ENCODE measurements at places on chromosomes 7 and 10.

DNA sequence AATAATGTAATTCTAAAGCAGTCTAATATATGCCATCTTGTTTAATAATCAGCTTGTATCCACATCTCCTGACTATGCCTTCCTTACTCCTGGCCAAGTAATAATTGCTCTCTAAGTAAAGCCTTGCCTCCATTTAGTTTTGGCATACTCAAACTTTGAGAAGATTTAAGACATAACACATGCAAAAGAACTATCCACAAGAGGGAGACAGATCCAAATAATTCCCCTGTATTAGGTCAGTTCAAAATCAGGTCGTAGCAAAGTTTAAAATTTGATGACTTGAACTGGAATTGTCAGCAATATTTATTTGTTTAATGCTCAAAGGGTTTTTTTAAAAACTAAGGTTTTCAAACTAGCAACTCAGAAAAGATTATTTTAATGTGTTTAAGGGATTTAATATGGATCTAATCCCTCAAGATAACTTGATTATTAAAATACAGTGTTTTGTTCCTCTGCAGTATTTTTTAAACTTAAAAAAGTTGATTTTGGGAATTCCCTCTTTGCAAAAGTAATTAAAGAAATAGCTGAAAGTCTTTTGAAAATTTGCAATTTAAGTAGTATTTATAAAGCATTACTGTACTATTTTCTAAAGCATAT, 95.3 kb downstream of the HDAC9 start:
- peak; percentile 84 for DNase-seq

DNA sequence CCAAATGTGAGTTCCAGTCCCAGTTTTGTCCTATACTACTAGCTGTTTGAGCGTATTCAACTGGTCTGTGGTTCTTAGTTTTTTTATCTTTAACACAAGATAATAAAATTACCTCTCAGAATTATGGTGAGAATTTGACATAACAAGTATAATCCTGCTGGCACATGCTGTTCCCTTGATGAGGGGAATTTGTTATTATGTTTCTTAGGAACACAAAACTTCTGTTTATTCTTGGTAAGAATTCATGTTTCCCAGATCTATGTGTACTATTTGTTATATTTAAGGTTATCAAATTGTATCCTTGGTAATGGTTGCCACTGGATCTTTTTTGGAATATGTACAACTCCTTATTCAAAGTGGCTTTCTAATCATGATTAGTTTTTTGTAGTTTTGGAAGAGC, 335.6 kb downstream of the ADK start:
- peak; percentile 16 for DNase-seq

GRCh38 chr7:41065663-41066062, 637.2 kb downstream of the INHBA start:
- DNase-seq = no peak

- DNase-seq = no peak
These were observed 93.1 kb downstream of the RNF32 start for GRCh38 chr7:156733638-156734037.

DNA sequence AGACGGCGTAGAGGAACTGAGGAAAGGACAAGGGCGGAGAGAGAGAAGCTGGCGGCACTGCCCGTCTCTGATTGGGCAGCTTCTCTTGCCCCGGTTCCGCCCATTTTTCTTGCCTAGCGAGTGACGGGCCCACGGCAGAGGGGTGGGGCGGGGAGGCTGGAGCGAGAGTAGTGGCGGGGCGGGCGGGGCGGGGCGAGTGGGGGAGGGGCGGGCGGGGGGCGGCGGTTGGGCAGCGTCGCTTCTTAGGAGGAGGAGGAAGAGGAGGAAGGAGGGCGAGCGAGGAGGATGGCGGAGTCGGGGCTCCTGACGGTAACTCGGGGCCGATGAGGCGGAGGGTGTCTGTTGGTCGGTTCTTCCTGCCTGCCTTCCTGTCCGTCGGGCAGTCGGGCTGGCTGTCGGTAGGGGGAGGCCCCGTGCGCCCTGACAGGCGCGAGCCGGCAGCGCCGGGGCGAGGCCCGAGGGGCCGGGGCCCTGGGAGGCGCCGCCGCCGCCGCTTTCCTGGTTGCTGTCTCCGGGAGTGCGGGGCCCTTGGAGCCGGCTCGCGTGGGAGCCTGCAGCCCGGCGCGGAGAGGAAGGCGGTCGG, at the start of gene SHOC2:
Gene SHOC2 (plus strand): TSS at position 256 of the 583 bp plus-strand sequence. CDS start 44,755 bp downstream, outside the sequence.
- DNase-seq = no peak

DNA sequence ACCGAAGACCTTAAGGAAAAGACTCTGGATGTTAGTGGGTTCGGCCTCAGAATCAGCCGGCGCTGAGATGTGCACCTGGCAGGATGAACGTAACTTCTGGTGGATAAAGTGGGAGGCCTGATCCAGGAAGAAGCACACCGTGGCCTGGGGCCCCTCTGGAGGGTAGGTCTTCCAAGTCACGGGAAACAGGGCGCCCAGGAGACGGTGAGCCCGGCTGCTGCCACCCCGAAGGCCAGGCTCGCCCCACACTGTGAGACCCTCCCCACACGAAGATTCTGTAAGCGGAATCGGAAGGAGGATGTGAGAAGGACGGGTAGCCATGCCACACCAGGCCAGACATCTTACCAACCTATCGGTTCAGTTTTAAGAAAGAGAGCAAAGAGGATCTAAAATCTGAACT, 279.0 kb downstream of the DNAJB6 start:
- DNase-seq = no peak

DNA sequence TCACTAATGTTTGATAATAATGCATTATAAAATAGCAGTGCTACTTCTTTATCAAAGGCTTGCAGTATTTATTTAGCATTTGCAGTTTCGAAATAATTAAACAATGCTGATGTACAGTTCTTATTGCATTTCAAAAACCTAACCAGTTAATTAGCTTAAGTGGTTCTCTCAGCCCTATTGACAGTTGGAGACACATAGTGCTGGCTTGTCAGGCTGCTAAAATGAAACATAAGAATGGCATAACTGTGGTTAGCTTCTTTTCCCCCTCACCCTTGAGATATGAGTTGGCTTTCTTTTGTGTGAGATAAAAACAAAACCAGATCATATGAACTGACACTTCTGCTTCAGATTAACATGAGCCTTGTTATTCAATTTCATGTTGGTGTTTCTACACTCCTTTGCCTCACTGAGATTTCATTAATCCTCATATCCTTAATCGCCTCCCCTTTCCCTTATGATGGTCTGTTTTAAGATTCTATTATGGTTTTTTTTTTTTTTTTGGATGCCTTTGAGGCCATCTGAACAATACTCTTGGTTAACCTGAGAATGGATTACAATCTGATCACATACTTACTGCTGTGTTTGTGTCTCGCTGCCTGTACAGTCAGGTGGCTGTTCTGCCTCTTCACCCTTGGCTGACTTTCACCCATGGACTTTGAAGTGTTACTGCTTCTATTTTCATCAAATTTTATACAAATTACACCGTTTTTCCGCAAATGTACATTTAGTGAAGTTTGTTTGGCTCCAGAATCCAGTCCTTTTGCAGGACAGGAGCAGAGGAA, 108.0 kb downstream of the SDK1 start:
- no peak for DNase-seq

DNA sequence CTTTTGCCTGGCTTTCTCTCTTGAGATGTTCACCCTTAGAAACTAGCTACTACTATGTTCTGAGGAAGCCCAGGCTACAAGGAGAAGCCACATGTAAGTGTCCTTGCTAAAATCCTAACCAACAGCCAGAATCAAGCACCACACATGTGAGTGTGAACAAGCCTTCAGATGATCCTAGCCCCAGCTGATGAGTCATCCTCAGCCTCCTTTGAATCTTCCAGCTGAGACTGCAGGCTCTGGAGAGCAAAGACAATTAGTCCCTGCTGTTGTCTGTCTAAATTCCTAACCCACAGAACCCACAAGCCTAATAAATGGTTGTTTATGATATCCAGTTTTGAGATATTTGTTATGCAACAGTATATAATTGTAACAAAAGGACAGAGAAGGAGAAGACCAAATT, 92.8 kb upstream of the TAC1 start:
- DNase-seq = no peak

DNA sequence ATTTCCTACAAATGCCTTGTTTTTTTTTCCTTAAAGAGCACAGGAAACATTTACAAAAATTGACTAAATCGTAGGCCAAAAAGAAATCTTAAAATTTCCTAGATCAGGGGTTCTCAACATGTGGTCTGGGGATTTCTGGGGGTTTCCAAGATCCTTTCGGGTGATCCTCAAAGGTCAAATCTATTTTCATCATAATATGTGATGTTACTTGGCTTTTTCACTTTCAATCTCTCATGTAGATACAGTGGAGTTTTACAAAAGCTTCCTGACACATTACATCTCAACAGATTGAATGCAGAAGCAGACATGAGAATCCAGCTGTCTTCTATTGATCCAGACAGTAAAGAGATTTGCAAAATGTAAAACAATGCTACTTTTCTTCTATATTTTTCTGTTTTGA, 497.3 kb downstream of the INHBA start:
- DNase-seq = no peak

DNA sequence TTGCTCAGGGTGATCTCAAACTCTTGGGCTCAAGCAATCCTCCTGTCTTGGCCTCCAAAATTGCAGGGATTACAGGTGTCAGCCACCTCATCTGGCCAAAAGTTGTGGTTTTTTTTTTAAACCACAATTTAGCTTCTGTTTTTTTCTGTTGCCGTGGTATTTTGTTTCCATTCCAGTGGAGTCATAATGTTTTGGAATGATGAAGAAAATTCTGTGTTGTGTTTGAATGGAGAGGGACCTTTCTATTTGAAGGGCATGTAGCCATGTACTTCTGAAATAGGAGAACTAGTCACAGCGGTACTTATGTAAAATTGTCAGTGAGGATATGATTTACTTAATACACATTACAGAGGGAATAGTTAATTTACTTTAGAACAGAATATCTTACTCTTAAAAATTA, 201.3 kb downstream of the ARL4A start:
- peak; percentile 40 for DNase-seq

- DNase-seq = no peak
These were observed 58.2 kb upstream of the PDGFA start for GRCh38 chr7:577741-578370.

DNA sequence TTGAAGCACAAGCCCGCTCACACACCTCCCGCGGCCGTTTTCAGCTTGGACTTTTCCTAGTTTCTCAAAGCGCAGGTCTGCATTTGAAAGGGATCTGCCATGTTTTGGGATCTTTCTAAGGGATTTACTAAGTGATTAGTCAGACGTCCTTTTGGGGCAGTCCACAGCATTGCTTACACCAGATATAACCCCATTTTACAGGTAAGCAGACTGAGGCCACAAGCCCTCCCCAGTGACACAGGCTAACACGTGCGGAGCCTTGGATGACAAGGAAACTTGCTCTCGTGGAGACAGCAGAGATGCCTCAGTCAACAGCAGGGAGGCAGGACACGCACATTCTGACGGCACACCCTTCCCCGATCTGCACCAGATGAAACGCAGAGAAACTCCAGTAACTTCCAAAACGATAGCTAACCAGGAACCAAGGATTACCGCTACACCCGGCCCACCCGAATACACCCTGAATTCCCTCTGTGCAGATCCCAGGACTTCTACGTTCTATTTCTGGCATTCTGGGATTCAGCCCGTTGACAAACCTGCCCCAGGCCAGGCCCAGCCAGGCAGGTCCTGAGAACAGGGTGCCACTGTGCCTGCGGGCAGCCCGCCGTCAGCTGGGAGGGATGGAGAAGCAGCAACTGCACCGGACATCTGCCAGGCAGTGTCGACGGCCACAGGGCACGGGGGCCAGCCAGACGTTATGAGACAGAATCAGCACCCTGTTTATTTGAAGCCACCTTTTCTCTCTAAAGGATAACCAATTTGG, 27.9 kb downstream of the FOXL3 start:
- no peak for DNase-seq

- DNase-seq = no peak
These were observed 4.6 kb upstream of the HMX2 start for GRCh38 chr10:123143162-123143824.

GRCh38 chr10:53107711-53108110, 335.1 kb upstream of the MBL2 start:
- no peak for DNase-seq

DNA sequence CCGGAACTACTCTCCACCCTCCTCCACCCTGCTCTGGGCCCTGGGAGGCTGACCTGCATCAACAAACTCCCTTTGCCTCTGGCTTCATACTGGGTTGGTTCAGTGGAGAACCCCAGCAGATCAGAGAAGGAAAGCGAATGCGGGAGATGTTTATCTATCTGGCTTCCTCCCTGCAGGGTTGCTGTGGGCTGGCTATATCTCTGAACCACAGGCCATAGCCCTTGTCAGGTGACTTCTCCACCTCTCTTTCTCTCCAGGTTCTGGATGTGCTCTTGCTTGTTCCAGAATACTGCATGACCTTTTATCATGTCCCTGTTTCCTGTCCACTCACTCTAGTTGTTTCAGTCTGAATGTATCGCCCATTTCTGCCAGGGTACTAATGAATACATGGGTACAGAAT, 51.7 kb upstream of the IFRD1 start:
- no peak for DNase-seq

GRCh38 chr7:8177109-8177933, 84.6 kb downstream of the ICA1 start:
- DNase-seq = no peak

DNA sequence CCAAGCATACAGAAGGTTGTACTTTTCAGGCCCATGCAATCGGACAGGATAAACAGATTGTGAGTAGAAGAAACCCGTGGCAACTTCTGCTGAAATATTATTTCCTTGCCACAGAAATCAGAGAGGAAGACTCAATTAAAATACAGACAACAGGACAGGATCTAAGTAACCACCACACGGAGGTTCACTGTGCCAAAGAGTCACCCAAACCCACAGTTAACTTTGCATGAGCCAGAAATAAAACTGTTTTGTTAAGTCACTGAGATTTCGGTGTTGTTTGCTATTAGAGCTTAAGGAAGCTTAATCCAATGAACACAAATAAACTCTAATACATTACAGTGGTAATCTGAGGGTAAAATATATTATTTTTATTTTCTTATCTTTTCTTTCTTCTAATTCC, 14.0 kb downstream of the PNPLA8 start:
- no peak for DNase-seq

DNA sequence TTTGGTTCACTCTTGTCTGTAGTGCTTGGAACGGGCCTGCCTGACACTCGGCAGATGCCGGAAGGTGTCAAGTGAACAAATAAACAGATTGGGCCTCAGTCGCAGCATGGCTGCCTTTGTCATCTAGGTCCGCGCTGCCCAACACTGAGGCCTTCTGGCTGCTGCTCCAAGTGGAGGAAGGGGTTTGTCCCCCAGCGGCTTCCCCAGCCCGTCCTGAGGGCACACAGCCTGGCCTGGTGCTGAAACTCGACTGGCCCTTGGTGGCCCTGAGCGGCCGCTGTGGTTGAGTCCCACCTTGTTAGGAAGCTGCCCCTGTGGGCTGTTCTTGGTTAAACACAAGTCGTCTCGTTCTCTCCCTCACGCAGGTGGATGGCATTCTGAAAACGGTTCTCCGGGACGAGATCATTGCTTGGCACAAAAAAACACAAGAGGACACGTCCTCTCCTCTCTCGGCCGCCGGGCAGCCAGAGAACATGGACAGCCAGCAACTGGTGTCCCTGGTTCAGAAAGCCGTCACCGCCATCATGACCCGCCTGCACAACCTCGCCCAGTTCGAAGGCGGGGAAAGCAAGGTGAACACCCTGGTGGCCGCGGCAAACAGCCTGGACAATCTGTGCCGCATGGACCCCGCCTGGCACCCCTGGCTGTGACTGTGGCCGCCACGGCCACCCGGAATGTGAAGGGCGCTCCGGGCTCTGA, 132.1 kb downstream of the SMURF1 start:
- no peak for DNase-seq

- no peak for DNase-seq
These were observed 88.2 kb downstream of the BBS9 start for GRCh38 chr7:33217595-33217994.

- peak; percentile 25 for DNase-seq
These were observed 37.0 kb upstream of the PDCD4 start for GRCh38 chr10:110834629-110835301.

GRCh38 chr7:157496416-157497275, 159.8 kb downstream of the DNAJB6 start:
- DNase-seq = no peak

Measured in fibroblast of pulmonary artery (primary cell).